Activated T-cell treated with anti-CD3 and anti-CD28 coated beads, Interleukin-2, amount 50 U/mL, for 72 hours (primary cell): ENCODE measurements at places on chromosomes 5 and 9. TPM values are rescaled to one million over a fixed set of nuclear protein-coding genes. Genes with fewer than 3 reads are reported as not detected.
A peak's percentile ranks its signal among the peaks of the same experiment; 100 is the strongest.

The TNFSF15 gene
- 0.19 TPM for total RNA-seq

The CDX1 gene
- total RNA-seq = not detected

The SV2C gene
- 0.23 TPM for total RNA-seq

- DNase-seq = no peak
Observed at GRCh38 chr9:106019039-106019680, 324.8 kb downstream of the TMEM38B start.

GRCh38 chr5:90325093-90325492 is 84.5 kb downstream of the CETN3 start:
- DNase-seq = no peak

The FBXL17 gene
- 12.5 TPM for total RNA-seq

- DNase-seq = no peak
Observed at GRCh38 chr5:3828761-3829160, 233.1 kb downstream of the IRX1 start.

DNA sequence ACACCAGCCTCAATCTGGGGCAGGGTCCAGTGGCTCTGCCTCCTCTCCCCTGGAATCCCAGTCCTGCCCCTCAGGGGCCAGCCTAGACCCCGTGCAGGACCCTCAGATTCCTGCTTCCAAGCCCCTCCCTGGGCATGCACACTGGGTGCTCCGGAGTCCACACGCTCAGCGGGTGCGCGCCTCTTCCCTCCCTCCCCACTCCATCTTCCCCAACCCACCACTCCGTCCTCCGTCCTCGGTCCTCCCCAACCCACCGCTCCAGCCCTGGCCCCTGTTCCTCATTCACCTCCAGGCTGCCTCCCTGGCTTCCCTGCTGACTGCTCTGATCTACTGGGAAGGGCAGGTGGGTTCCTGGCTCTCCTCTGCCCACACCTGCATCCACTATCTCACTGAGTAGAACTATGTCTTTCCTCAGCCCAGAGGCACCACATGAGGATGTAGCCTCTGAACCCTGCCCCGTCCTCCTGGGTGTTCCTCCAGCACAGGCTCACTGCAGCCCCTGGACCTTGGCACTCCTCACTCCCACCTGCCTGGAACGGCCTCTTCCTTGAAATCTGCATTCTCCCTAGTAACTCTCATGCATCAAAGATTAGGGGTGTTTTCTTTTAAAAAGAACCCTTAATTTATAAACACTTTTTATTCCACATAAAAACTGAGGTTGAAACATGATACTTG is 92.8 kb downstream of the CAMSAP1 start:
- no peak for DNase-seq

DNA sequence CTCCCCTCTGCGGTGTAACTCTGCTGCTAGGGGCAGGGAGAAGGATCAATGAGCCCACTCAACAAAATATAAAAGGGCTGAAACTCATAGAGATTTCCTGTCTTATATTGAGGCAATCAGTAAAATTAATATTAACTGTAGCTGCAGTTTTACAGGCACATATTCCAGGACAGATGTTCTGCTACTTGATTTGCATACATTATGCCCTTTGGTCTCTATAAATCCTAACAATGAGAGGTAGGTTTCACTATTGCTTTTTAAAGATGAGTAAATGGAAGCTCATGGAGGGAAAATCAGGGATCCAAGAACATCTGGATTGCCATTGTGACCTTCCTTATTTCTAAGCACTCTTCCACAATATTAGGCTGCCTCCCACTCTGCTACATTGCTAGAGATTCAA is 23.5 kb upstream of the TRIM32 start:
- no peak for DNase-seq

DNA sequence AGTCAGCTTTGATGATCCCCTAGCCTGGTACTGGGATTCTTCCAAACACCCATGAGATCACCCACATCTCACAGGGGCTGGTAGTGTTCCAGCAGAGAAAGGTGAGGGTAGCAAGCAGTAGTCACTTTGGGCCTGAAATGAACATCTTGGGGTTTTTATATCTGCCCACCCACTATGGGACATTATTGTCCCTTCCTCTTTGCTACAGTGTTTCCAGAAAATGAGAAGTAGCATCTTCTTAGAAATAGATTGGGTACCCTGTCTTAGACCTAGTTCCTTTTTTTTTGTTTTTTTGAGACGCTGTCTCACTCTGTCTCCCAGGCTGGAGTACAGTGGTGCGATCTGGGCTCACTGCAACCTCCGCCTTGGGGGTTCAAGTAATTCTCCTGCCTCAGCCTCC is 249.2 kb upstream of the ANKRD55 start:
- DNase-seq = no peak

GRCh38 chr9:131028221-131028884 is 19.4 kb downstream of the LAMC3 start:
- DNase-seq = no peak

DNA sequence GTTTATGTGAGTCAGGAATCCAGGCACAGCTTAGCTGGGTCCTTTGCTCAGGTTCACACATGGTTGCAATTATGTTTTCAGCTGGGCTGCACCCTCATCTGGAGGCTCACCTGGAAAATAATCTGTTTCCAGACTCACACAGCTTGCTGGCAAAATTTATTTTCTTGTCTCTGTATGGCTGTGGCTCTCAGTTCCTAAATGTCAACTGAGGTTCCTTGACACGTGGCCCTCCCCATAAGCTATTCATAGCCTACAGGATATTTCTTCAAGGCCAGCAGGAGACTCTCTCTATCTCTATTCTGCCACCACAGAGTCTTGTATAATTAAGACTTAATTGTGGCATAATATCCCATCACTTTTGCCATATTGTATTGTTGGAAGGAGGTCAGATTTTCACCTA is 732.0 kb downstream of the CDH18 start:
- DNase-seq = no peak

DNA sequence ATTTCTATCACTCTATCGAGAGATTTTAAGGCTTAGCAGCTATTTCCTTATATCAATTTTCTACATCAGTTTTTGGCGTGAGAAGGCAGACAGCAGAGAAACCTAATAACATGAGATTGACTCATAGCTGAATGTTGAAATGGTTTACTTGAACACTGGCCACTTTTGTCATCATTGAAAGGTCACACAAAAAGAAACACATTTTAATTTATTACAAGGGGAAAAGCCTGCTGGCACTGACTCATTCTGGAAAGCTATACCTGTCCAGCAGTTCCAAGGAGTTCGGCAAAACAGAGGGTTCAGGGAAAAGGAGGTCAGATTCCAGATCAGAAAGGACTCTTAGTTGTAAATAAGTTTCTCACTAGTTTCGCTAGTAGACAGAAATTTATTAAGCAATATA is 566.4 kb downstream of the DNAH5 start:
- no peak for DNase-seq

The MAP1B gene
- total RNA-seq = 5.5 TPM

GRCh38 chr9:114174876-114175771 is 19.8 kb downstream of the COL27A1 start:
- DNase-seq = no peak

DNA sequence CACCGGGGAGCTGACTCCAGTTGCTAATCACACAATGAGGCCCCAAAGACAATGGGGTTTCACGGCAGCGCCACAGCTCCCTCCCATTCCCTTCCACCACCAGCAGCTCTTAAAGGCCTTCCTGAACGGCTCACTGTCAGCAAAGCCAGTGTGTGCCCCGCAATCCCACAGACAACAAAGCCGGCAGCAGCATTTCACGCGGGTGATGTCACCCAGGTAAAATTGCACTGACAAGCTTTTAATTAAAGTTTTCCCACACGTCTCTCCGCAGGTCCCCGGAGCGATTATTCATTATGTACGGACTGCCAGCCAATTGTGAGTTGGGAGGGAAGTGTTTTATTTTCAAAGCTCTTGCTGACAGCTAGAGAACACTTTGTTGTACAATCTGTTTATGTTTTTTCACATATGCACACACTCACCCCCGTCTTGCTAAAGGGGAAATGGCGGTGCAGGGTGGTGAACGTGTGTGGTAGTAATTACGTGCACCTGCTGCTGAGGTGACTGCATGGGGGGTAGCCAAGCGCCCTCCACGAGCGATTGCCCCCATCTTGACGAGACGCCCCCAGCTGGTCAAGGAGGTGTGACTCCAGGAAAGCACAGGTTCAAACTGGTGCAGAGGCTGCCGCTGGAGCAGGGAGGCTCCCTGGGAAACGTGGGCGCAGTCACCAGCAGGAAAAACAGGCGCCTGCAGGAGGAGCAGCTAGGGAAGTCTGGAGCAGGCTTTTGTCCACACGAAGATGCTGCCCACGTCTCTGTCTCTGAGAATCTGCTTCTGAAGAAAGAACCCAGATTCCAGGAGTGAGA is 65.0 kb downstream of the IRX2 start:
- DNase-seq = no peak

The OBP2B gene
- total RNA-seq = not detected

DNA sequence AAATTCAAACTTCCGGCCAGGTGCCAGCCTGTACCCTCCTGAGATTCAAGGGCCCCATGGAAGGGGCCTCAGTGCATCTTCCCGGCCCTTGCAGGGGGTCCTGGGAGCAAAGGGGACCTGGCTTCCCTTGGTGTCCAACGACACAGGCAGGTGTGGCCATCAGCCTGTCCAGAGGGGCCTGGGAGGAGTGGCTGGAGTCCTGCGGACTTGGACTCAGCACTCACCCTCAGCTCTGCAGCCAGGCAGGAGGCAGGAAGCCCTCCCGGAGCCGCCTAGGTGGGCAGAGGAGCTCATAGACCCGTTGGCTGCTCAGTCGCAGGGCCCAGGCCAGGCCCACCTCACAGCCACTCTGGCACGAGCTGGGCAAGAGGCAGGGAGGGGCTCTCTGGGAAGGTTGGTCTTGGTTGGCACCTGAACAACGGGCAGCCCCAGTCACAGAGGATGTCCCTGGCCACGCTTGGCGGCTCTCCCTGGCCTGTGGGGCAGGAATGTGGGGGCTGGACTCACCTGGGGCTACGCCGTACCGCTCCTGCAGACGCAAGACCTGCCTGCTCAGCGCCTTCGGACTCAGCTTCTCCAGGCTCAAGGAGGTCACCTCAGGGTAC is 53.8 kb upstream of the NRARP start:
- DNase-seq = no peak

GRCh38 chr5:58294598-58295305 is 165.1 kb downstream of the PLK2 start:
- no peak for DNase-seq

The HACD4 gene
- 3.3 TPM for total RNA-seq

The SLC27A6 gene
- total RNA-seq = not detected

The CCNJL gene
- not detected for total RNA-seq

- DNase-seq = no peak
Observed at GRCh38 chr5:159262472-159262858, 625 bp upstream of the UBLCP1 start.

GRCh38 chr9:94697972-94698581 is 28.4 kb upstream of the AOPEP start:
- no peak for DNase-seq

DNA sequence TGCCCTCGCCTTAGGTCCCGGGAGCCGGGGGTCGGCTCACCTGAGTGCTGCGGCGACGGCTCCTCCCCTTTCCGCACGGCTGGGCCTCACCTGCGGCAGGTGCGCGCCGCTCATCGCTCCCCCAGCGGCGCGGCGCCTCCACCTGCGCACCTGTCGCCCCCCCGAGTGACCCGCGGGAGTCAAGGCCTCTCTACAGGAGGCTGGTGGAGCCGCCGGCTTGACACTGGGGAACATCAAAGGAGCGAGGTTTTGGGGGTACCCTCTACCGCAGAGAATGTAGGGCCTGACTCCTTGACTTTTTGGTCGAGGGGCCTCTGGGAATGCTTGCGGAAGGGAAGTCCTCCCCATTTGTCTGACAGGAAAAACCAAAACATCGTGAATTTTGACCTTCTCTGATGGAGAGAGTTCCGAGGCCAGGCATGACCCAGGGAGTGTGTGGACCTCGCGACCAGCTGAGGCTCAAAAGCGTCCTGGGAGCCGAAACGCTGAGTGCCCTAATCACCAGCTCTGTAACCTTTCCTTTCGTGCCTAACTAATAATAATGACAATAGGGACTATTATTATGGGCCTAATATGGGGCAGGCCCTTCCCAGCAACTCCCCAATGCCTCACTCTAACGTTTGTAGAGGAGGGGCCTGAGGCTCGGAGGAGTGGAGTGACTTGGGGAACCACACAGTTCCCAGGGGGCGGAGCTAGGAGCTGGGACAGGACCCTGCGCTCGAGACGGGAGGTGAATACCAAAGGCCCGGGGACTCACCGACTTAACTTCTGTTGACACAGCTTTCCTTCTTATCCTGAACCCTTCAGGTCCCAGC is 714 bp upstream of the IER5L start:
- DNase-seq = no peak

DNA sequence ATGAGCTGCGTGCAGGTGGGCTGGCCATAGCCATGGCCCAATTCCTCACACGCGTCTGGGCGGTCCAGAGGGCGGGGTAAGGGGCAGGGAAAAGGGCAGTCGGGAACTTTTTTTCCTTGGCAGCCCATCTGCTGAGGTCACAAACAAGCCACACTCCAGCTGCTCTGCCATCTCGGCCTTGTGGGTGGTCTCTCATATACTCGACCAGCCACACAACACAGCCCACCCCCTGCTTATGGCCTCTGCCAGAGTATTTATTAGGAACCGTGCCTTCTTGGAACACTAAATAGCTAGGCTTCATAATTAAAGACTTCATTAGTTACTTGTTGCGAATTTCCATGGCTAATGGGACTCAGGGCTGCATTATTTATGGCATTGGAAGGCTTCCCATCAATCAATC is 98.5 kb upstream of the LHFPL2 start:
- no peak for DNase-seq

DNA sequence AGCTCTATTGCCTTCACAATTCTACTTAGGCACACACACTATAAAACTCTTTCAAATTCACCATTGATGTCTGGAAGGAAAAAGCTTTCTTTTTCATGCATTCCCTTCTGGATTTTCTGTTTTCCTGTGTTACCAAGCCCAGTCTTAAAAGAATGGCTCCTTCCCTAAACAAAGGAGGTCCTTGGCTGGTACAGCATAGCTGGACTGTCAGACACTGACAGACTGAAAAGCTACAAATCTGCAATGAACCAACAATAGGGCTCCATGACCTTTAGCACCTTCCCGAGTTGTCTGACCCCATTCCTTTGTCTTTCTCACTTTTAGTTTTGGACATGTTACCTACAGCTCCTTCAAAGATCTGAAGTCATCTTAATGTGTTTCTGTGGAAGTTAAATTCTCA is 382.5 kb downstream of the TMEM161B start:
- DNase-seq = no peak

- DNase-seq = no peak
Observed at GRCh38 chr5:169074839-169075238, 226.1 kb downstream of the SLIT3 start.

- DNase-seq = no peak
Observed at GRCh38 chr5:172550096-172550765, 90.8 kb upstream of the NEURL1B start.

- DNase-seq = no peak
Observed at GRCh38 chr9:74117151-74117550, 380.0 kb upstream of the RORB start.

GRCh38 chr5:135038205-135038812 is 4.3 kb upstream of the PITX1 start:
- no peak for DNase-seq

The GPR150 gene
- 1.7 TPM for total RNA-seq

The CIZ1 gene
- total RNA-seq = 203 TPM

GRCh38 chr9:72476617-72477437 is 44.6 kb upstream of the TMC1 start:
- peak; percentile 56 for DNase-seq

GRCh38 chr5:55220433-55221185 is 6.5 kb downstream of the MCIDAS start:
- DNase-seq = no peak

- peak; percentile 64 for DNase-seq
Observed at GRCh38 chr5:180860273-180860886, 696 bp downstream of the ZFP62 start.

The RNF145 gene
- total RNA-seq = 88.7 TPM

The MTX3 gene
- 26.6 TPM for total RNA-seq

The ORM2 gene
- total RNA-seq = not detected

The ICE1 gene
- 25.5 TPM for total RNA-seq

The PCDHA9 gene
- total RNA-seq = not detected

- DNase-seq = no peak
Observed at GRCh38 chr9:121268598-121268850, 562 bp downstream of the GSN start.
